ENCODE measurements at places on chromosomes 7 and 10.

DNA sequence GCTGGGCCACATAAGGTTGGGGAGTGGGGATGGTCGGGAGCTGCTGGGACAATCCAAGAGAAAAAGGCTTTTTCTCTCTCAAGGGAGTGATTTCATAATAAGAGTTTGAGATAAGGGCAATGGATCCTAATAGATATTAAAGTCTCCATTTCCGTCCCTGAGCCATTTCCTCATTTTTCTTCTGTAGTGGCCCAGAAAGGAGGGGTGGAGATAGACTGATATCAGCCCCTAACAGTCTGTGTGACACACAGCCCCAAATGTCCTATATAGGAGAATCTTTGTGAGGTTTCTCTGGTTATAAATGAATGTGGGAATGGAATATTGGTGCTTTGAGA, 35.2 kb downstream of the PRSS2 start:
- DNase-seq: no peak

DNA sequence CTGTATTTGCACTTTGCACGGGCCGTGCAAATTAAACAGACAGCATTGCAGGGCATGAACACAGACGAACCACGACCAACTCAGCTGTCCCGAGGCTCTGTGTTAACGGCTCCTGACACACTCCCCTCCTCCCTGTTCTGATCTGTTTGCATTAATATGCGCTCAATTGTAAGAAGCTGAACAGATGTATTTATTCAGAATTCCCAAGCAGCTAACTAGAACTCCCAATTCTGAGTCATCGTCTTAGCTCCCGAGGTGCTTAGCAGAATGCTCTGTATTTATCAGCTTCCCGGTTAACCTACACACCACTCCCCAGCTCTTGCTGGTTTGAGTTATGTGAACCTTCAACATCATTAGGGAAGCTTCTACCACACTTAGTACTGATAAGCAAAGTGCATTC, 286.4 kb downstream of the PTPRN2 start:
- no peak for DNase-seq

DNA sequence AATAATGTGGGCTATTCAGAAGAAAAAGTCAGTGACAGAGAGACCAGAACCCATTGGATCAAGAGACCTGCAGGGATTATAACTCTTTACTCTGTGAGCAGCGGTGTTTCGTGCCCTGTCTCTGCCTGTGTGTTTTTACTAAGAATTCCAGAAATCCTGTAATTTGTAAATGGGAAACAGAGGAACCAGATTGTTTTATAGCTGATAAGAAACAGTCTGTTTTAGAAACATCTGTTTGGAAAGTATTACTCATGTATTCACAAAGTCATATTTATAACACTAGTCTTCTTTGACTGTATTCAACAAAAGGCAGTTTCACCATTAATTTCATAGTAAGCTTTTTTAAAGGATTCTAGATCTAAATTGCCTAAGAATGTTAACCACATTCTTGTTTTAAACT, 30.0 kb upstream of the VDAC2 start:
- no peak for DNase-seq

- no peak for DNase-seq
Observed at GRCh38 chr10:104099269-104099668, 13.6 kb upstream of the COL17A1 start.

GRCh38 chr10:504806-505205, 184.7 kb downstream of the DIP2C start:
- DNase-seq: no peak

Data from NCI-H1105 treated with DMSO at 0.1 percent for 48 hours (cell line).